SK-N-DZ (cell line): ENCODE measurements at places on chromosomes 2 and 18.

DNA sequence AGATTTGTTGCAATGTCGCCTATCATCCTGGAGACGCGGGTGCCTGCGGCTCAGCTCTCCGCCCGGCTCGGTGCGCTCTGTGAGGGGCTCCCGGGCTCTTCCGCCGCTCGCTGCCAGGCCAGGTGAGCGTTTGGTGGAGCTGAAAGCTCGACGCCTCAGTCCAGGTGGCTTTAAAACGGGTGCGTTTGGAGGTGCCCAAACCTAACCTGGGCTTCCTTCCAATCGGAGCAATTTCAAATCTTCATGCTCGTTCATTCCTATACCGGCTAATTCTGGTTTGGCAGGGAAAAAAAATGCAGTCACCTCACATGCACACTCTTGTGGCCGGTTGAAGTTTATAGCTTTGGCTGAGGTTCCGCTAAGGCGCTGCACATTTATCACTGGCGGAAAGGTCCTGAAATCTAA, at the start of gene SLC16A14:
TSS of gene SLC16A14 (minus strand) at position 274 of the 405 bp plus-strand sequence. CDS start 9,572 bp downstream, outside the sequence.
- peak; percentile 56 for DNase-seq

DNA sequence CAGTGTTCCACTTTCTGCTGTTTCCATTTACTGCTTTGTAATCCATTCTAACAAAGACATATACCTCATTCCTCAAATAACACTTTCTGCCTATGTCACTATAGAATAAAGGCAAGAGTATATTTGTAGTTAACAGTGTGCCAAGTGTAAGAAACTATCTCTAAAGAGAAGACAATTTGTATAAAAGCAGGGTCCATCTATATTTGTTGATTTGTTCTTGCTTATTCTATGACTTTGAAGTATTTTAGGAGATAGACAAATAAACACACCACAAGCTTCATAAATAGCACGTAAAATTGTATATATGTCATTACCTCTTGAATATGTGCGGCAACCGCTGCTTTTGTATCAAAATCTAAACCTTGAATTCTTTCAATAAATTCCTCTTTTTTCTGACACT, 56.0 kb downstream of the CCDC88A start:
- DNase-seq = no peak

GRCh38 chr2:86229221-86229620, 30.0 kb downstream of the MRPL35 start:
- DNase-seq = no peak

DNA sequence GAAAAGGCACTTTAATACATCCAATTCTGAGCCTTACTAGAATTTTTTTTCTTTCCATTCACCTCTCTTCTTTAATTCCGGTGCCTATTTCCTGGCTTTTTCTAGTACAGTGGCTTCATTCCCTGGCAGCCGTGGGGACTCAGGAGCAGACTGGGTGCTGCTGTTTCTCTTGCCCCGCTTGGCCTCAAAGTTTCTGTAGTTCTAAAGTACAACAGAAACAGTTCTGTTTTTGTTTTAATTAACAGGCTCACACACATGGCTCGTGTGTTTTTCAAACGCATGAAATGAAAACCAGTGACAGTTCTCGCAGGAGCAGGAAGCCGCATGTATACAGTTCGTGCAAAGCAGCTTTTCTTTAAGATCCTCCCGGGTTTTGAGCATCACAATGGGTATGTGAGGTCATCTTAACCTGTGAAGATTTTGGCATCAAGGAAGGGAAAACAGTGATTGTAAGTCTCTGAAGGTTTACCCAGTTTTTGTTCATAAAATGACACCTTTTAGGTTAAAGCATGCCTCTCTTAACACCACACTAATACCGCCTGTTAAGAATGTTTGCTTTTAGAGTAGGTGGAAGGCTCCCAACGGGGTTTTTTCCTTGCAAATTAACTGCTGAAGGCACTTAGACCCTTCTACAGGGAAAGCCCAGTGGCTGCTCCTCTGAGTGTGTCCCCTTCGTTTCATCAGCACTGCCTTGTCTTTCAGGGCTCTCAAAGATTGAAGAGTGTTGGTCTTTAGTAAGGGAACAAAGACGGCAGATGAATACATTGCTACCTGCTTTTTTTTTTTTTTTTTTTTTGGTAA, 5.8 kb downstream of the FZD7 start:
- no peak for DNase-seq

GRCh38 chr2:174600349-174600748, 2.7 kb upstream of the WIPF1 start:
- DNase-seq = no peak

DNA sequence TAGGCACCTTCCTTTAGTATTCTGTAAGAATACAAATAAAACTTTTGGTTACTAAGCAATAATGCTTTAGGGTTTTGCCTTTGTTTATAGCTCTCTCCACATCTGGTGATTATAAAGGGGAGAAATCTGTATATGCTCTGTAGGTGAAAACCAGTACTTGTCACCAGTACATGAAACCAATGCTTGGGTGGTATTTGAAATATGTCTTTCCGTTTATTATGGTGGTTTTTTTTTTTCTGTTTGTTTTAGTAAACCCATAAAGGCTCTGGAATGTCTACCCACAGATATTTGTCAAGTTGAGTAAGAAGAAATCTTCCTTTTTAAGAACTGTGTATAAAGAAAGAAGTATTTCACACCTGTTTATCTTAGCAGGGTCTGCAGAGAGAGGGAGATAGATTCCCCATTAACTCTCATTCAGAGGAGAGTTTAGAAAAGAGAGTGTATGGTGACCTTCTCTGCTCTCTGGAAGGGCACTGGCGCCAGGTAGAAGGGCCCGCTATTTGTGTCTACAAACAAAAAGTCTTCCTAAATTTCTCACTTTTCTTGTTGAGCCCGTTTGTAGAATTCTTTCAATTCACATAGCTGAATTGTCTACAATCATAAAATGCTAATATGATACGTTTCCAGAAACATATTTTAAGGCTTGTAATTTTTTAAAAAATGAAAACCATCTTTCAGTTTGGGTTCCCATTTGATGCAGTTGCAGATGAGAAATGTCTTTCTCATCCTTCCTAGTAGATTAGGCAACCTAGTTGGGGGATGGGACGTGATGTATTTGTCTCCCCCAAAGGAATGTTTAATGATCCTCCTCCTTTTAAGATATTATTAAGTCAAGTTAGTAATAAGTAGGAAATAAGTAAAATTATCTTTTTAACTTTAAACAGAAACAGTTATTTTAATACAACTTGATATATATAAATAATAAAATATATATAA, 33.9 kb downstream of the MAP3K20 start:
- no peak for DNase-seq

GRCh38 chr2:239302808-239303557, 97.8 kb downstream of the HDAC4 start:
- DNase-seq = no peak

GRCh38 chr18:9987345-9987744, 73.5 kb downstream of the VAPA start:
- DNase-seq = no peak

DNA sequence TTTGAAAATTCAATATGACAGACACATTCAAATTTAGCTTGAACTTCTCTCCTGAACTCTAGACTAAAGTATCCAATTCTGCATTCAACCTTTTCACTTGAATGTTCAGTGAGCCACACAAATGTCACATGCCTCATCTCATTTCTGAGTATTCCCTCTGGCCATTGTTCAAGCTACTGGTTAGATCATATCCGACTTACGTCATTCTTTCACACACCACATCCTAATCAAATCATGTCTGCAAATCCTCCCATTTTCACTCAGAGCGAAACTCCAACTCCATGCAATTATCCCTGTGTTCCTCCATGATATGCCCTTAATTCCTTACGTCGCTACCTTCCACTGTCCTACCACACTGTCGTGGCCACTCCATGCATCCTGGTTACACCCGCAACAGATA, 425.1 kb downstream of the CBLN2 start:
- DNase-seq = no peak

DNA sequence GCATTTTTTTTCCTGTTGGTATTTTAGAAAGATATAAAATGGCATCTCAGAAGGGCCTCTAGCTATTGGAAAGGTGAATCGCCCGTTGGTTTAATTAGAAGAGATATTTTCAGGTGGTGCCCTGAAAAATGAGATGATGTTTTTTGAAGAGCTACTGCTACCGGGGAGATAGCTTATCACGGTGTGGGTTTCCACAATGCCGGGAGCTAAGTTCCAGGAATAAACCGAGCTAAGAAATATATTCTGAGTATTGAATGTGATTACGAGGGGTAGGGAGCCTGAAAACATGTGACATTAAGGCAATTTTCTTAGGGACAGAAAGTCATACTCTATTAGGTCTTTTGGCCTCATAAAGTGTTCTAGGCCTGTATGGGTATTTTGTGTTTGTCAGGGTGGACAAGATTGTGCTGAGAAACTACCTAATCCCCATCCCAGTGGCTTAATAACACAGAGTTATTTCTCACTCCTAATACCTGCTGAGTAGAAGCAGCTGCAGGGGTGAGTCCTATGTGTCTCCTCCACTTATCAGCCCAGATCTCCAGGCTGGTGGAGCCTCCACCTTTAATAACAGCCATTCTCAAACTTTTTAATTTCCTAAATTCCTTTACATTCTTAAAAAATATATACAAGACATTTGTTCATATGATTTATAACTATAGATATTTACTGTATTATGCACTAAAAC, 150.2 kb downstream of the LRRTM1 start:
- no peak for DNase-seq

DNA sequence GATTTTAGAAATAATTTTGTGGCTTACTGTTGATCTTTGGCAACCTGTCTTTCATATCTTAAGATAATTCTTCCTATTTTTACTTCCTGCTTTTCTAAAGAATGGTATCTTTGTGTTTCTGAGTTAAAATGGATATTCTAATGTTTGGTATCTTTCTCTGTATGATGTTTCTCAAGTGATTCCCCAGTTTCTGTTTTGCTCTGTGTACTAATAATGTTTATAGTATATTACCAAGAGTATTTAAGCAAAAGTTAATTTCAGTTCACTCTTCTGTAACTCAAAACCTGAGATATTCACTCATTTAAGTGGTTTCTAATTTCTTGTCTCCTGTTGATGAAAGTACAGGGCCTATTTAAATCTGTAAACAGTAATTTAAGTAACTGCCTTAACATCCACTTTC, 58.3 kb downstream of the CCDC150 start:
- no peak for DNase-seq

DNA sequence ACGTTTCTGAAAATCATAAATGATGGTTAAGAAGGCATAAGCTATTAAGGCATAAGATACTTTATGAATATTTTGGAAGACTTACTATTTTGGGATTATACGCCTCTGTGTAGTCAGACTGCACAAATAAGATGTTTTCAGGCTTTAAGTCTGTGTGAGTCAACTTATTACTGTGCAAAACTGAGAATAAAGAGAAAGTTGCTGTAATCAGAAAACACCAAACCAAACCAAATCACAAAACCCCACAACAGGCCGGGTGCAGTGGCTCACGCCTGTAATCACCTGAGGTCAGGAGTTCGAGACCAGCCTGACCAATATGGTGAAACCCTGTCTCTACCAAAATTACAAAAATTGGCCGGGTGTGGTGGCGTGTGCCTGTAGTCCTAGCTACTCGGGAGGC, 7.7 kb downstream of the CLK1 start:
- DNase-seq = no peak

- no peak for DNase-seq
Observed at GRCh38 chr2:69100220-69100723, 87.3 kb downstream of the ANTXR1 start.

DNA sequence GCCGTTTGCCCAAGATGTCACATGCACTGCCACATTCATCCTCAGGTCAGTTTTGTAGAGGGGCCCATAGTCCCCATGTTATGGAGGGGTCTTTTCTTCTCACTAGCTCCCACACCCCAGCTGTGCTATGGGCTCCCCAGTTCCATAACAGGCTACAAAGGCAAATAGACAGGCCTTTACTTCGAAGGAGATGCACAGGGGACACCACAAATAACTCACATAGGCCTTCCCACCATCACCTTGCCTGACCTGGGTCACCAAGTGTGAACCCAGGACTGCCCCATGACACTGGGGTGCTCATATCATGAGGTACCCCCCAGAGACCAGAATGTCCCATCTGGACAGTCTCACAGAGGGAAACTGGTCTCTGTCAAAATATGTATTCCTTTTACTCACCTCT, 15.0 kb upstream of the INO80C start:
- no peak for DNase-seq

- DNase-seq = no peak
Observed at GRCh38 chr2:180890781-180891180, 89.6 kb upstream of the UBE2E3 start.

DNA sequence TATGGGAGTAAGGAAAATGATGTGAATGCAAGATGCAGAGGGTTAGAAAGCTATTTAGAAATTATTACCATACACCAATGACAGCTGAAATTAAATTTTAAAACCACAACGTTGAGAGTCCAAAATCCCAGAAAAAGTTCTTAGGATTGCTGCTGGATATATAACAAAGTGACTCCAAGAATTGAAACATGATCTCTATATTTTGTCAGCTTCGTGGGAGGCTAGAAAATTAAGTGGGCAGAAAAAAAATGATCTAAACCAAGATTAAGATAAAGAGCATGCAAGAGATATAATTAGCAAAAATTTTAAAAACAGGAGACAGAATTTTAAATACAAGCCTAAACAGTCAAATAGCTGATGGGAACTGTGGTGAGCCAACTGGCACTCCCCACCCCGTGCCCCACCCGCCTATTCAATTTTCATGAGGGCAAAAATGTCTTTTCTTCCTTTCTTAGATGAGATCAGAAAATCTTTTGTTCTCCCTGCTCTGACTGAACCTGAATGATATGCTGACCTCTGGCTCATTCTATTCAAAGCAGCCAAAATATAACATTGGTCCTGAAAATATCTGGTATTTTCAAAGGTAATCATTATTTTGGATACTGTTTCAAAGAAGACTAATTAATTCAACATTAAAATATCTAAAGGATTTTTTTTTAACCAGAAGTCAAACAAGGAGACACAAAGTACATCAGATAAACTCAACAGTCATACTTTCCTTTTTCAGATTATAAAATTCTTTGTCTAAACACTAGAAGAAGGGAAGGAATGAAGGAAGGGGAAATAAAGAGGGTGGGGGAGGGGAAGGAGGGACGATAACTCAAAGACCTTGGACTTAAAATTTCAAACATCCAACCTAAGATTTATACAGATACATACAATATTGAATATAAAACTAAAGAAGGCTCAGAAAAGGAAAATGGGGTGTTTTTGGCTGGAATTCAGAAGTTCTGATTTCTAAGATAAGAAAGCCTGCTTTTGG, 12.2 kb downstream of the KANSL3 start:
- DNase-seq = no peak

- DNase-seq = no peak
Observed at GRCh38 chr18:78519394-78520062, 460.1 kb upstream of the SALL3 start.

GRCh38 chr2:235955664-235956063, 212.5 kb downstream of the GBX2 start:
- no peak for DNase-seq
